ENCODE measurements at places on chromosomes 3 and 15.

DNA sequence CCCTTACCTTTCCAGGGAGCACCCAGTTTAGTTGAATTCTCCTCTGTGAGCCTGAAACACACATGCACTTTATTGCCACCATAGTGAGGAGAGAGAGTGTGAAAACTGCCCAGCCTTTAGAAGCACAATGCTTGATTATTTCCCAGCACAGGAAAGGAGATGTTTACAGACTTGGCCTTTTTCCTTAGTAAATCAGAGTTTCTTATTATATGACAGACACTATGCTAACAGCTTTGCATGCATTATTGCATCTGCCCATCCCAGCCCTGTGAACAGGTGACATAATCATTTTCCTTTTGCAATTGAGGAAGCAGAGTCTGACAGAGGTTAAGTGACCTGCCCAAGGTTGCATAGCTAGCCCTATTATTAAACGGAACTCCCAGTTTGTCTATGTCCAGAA lies 36.5 kb downstream of the CAPN3 start:
- no peak for DNase-seq

- DNase-seq = no peak
Observed at GRCh38 chr15:91043202-91043874, 20.9 kb upstream of the VPS33B start.

DNA sequence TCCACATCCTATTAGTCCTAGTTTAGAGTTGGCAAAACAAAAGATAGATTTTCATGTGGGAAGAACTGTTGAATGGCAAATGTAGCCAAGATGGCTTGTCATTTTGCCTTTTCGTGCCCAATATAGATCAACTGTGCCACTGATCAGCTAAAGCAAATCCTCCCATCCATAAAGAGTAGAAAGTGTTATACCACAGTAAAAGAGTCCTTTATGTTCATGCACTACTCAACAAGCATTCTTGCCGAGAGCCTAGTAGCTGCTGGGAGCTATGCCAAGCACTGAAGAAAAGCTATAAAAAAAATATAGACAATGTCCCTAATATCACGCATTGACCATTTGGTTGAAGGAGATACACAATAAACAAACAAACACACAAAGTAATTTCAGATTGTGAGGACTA lies 225.2 kb downstream of the KCNMB2 start:
- no peak for DNase-seq

- DNase-seq = no peak
Observed at GRCh38 chr3:140911822-140912221, 29.8 kb upstream of the SLC25A36 start.

DNA sequence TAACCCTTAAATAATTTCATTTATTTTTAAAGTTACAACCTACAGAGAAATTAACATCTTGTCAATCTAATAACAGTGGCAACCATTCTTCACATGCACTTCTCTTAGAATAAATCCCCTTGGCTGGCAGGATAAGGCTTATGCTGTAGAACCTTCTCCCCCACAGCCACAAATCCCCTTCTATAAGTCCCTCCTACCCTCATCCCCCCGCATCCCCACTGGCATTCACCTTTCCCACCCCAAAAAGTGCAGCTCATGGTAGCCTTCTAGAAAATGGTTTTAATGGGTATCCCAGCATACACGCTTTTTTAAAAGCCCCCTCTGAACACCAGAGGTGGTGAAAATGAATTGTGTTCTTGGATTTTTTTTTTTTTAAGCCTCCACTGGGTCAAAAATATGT lies 49.2 kb downstream of the CAPN7 start:
- no peak for DNase-seq

DNA sequence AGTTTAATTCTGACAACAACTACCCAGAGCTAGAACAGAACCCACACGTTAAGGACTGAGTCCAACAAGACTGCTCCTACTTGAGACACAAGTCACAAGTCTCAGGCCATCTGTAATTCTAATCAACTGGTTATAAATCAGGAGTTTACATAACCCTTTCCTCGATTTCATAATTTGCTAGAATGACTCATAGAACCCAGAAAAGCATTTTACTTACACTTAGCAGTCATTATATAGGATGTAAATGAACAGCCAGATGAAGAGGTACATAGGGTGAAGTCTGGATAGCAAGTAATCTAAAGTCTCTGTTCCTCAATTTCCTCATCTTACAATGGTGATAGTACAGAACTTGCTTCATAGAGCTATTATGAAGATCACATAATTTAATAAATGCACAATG lies 1018.2 kb downstream of the DIPK2A start:
- no peak for DNase-seq

- DNase-seq = no peak
Observed at GRCh38 chr3:16102905-16103364, 71.5 kb upstream of the GALNT15 start.

- DNase-seq = no peak
Observed at GRCh38 chr15:51870774-51871173, 41.3 kb downstream of the TMOD3 start.

GRCh38 chr15:50238255-50238654 lies 27.3 kb downstream of the HDC start:
- no peak for DNase-seq

GRCh38 chr3:88149101-88149508 lies 654 bp upstream of the C3orf38 start:
- no peak for DNase-seq

- DNase-seq = no peak
Observed at GRCh38 chr3:152458376-152459117, 189.8 kb downstream of the MBNL1 start.

DNA sequence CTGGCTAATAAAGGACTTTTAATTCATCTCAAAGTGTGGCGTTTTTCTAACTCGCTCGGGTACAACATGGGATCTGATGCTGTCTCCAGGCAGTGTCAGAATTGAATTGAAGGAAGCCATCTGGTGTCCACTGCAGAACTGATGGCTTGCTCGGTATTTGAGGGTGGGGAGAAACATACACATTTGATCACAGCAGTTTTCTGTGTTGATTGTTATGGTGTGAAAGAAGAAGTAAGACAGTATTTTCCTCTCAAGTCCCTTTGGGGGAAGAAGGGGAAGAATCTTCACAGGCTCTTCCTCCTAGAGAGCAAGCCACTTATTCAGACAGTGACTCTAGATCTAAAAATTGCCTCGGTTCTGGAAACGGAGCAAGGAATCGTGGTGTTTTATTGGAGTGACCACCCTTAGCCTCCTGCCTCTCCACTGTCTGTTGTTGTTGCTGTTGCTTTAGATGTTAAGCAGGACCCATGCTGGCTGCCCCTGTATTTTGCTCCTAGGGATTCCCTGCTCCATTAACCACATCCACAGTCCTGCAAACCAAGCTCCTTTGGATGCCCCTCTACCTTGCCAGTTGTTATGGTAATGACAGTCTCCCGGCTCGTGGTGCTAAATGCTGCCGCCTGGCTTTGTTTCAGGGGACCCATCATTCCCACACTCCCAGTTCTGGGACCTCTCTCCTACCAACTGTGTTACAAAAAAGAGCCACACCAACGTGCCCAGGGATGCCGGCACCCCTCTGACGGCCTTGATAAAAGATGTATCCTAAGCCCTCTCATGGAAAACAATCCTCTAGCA lies 15.3 kb upstream of the MCCC1 start:
- DNase-seq = no peak

- DNase-seq = no peak
Observed at GRCh38 chr3:187746442-187747281, 1.4 kb upstream of the BCL6 start.

- DNase-seq = no peak
Observed at GRCh38 chr15:80308002-80308401, 56.0 kb upstream of the CTXND1 start.

DNA sequence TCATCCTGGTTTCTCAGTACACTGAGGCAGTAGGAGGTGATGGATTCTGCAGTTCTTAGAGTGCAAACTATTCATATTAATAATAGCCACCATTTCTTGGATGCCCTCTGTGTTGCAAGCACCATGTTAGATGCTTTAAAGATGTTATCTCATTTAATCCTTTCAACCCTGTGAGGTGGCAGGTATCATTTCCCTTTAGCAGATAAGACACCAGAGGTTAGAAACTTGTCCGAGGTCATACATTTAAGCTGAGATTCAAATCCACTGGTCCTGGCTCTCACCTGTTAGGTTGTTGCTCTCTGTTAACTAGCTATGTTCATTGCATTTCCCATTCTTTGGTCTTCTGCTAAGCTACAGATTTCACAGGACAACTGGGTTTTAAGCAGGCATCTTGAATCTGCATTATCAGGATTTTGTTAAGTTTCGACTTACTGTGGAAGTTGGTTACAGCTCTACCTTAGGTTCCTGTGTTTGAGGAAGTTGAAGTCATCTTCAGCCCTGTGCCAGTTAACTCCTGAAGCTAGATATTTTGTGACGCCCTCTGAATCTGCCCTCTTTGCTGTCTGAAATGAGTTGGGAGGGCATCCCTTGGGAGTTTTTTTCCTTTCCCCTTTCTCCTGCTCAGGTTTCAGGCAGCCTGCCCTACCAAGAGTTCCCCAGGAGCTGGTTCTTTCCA lies 6.4 kb downstream of the PDE8A start:
- DNase-seq = no peak

DNA sequence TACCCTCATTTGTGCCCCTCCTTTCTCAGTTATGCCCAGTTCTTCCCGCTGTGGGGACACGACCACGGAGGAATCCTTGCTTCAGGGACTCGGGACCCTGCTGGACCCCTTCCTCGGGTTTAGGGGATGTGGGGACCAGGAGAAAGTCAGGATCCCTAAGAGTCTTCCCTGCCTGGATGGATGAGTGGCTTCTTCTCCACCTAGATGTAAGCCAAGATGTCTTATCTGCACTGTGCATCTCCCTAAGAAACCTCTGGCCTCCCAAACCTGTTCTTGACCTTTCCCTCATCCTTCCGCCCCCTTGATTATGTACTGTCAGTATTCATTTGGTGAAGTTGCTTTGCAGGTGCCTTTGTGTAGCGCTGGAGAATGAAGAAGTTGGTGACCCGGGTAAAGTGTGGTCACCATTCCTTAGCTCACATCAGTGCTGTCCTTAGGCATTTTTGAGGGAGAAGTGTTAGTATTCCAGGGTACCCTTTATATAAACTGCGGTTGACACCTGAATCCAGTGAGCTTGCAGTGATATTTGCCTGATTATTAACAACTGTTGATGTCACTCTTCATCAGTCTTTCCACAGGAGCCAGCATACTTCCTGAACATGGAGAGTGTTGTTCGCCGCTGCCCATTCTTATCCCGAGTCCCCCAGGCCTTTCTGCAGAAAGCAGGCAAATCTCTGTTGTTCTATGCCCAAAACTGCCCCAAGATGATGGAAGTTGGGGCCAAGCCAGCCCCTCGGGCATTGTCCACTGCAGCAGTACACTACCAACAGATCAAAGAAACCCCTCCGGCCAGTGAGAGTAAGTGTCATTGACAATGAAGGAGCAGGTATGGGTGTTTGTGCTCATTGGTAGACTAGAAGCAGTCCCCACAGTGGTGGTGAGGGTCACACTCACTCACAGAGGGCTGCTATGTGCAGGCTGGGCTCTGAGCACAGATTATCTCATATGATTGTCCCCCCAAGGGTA lies 966 bp downstream of the ALAS1 start:
- DNase-seq = no peak

DNA sequence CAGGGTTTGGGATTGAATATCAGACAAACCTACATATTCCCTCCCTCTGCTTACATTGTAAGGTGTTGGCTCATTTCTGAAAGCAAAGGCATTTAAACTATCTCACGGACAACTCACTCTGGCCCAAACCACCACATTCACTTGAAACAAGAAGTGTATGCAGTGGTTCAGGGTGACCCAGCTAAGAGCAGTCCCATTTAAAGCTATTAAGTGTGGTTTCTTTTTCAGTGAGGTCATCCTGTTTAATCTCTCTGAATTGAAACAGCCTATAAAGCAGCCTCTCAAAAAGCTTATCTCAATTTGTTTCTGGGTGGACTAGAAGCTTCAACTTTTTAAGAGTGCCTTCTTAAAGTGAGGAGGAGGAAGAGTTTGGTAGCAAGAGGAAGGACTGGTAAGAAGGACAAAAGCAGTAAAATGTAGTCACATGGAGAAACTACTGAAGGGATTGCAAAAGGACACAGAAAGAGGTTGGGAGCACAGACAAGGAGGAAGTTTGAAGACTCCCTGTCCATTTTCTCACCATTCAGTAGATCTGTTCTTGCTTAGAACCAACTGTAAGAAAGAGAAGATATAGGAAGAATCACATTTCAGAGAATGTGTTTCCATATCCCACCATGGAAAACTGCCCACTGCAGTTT lies 151.6 kb downstream of the TMCO5A start:
- no peak for DNase-seq

GRCh38 chr15:34239151-34239808 lies 14.5 kb downstream of the EMC4 start:
- no peak for DNase-seq

DNA sequence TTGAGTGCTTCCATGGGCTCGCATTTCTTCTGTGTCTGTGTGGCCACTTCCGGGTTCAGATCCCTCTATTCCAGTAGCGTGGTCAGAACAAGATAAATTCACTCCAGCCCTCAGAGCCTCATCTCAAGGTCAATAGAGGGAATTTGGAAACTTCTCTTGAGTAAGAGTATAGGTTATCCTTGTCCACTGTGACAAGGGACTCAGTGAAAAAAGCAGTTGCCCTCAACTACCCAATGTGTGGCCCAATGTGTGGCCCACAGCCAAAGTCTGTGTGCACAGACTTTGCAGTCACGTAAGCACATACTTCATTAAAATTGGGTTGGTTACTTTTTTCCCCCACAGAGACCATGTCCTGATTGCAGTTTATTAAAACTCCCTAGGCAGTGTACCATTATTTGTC lies 305.6 kb upstream of the SEMA6D start:
- no peak for DNase-seq

DNA sequence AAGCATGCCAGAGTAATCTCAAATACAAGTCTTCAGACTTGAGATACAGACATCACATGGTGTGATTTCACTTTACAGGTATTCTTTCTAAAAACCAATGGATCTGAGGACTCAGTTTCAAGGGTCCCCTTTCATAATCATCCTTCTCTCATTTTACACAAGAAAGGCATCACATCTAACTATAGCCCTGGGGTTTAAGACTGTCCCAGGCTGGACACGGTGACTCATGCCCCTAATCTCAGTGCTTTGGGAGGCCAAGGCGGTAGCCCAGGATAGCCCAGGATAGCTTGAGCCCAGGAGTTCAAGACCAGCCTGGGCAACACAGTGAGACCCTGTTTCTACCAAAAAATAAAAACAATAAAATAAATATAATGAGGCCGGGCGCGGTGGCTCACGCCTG lies 36.4 kb downstream of the UBP1 start:
- DNase-seq = no peak

- no peak for DNase-seq
Observed at GRCh38 chr3:71495708-71496472, 87.6 kb downstream of the FOXP1 start.

DNA sequence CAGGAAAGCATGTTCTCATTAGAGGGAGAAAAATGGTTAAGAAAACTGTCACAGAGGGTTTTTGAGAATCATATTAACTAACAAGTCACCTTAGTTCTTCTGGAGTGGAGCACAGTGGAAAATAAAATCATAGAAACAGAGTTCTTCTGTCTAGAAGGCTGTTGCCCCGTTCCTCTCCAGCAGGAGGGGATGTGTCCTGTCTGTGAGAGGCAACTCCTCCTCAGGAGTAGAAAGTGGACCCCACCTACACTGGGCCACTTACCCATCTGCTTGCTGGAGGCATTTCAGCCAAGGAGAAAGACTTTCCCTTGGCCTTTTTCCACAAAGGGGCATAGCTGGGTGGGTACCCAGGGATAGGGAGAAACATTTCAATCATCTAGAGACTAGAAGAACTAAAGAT lies 106.6 kb downstream of the SSR3 start:
- no peak for DNase-seq
